ENCODE measurements at places on chromosomes 11 and 22.
A peak's percentile ranks its signal among the peaks of the same experiment; 100 is the strongest.

DNA sequence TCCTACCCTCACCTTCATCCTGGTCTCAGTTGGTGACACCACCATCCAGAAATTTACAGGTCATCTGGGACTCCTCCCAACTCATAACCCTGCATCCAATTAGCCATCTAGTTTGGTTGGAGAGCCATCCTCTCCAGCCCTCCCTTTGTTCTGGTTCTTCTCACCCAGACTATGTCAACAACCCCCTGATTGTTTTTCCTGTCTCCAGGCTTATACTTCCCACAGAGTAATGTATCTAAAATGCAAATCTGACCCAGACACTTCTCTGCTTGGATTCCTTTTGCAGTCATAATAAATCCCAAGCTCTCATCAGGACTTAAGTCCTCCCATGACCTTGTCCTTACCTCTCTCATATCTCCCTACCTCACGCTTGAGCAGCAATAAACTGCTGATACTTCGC is 3.0 kb downstream of the TTC12 start:
- DNase-seq = no peak

DNA sequence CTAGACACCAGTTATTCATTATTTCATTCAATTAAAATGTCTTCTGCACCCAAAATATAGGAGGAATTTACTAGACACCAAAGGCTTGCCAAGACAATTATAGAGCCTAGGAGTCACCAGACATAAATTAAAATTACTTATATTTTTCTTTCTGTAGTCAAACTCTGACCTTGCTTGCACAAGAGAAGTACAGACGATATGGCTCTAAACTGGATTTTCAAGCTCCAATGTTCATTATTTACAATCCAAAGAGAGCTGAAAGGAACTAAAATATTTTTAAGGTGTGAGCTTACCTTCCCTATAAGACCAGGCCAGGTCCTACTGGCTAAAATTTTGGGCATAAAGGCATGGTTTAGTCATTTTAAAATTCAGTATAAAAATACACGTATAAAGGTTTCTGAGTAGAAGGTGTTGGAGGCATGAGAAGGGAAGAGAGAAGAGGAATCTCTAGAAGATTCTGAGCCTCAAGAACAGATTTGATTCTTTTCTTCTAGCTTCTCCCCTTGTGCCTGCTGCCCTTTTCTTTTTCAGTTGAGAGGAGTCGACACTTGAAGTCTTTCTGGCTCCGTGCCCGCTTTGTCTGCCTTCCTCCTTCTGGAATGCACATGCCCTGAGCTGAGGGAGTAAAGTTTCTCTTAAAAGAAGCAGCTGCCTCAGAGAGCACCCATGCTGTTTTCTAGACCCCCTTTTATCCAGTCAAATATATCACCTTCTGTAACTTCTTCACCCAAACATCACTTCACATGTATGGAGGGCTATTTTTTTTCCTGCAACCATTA is 13.5 kb downstream of the C11orf97 start:
- no peak for DNase-seq

DNA sequence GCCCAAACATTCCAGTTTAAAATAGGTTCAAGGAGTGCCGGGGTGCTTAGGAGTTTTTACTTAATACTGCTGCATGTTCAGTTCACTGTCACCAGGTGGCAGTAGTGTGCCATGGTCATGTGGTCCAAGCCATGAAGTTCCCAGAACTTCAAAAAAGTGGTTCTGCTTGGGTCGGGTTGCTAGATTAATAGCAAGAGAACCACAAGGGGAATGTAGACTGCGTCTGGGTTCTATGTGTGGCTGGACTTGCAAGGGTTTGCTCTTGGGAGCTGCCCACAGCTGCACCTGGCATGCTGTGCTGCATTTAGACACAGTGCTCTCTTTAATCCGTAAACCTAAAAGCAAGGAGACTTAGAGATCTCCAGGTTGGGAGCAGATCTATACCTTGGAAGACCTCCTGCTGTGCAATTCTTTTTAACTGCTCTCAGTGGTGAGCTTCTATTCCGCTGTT is 6.5 kb upstream of the SPON1 start:
- peak; percentile 25 for DNase-seq

DNA sequence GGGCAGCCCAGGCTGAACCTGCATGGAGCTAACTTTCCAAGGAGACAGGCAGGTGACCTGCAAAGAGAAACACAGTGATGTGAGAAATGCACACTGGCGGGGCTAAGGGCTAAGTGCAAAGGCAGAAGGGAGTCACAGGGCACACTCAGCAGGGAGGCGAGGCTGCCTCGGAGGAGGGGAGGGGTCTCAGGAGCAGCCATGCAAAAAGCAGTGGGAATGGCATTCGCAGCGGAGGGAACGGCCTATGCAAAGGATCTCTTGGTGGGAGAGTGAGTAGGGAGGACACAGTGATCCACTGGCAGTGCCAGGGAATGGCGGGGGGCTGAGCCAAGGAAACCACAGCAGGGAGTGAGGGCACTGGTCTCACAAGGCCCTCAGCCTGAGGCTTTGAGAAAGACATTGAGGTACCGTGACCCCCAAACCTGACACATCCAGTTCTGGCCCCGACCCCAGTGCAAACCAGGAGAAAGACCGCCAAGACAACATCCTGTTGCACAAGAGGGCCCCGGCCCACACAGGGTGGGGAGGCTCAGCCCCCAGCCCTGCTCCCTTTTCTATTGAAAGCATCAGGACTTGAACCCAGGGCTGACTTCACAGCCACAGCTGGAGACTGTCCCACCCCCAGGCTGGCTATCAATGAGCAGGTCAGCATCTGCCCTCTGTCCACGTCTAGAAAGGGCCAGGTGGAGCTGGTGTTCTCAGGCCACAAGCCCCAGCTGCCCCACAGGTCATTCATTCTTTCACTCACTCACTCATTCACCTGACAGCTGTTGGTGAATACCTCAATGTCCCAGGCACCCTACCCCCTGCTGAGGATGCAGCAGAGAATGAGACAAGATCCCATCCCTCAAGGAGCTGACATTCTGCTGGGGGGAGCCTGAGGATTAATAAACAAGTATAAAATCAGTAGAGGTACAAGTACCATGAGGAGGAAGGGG is 50.7 kb downstream of the IGLL1 start:
- no peak for DNase-seq

GRCh38 chr11:2795491-2795991 is 90.0 kb downstream of the CDKN1C start:
- DNase-seq = no peak

GRCh38 chr11:65791719-65792213 is 4.9 kb downstream of the OVOL1 start:
- no peak for DNase-seq

GRCh38 chr11:65776196-65776595 is 4.6 kb downstream of the AP5B1 start:
- no peak for DNase-seq

GRCh38 chr11:130166457-130166784 is 6.8 kb downstream of the ST14 start:
- no peak for DNase-seq

DNA sequence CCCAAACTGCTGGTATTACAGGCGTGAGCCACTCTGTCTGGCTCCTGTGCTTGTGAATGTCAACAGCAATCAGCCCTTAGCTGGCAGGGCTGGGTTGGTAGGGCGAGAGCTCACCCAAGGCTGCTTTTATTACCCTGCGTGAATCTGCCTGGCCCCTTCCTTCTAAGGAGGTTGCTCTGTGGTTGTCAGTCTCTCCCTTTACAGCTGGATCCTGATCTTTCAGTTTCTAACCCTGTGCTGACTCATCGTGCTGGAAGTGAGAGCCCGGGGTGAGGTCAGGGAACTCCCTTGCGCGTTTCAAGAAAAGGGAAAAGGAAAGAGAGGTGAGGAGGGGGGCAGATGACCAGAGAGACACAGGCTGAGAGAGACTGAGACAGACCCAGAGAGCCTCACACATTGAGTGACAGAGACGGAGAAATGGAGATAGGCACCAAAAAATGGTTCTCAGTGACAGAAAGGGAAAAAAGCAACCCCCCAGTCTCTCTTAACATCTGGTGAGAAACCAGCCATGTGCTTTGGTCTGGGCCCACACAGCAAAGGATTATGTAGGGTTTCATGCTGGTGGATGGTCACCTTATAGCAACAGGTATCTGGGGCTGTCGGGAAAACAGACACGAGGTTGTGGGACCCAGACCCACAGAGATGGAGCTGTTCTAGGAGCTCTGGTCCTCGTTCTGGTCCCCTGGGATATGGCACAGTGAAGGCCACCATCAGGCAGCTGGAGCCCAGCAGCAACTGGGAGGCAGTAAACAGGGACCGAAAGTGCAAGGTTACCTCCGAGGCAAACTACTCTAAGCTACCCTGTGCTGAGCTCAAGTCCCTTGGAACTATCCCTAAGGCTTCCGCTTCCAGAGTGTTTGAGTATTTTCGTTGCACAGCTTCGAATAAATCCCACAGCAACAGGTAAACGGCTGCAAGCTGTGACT is 2.5 kb downstream of the TCN2 start:
- no peak for DNase-seq

GRCh38 chr11:134586726-134587125 is 174.7 kb upstream of the B3GAT1 start:
- no peak for DNase-seq

DNA sequence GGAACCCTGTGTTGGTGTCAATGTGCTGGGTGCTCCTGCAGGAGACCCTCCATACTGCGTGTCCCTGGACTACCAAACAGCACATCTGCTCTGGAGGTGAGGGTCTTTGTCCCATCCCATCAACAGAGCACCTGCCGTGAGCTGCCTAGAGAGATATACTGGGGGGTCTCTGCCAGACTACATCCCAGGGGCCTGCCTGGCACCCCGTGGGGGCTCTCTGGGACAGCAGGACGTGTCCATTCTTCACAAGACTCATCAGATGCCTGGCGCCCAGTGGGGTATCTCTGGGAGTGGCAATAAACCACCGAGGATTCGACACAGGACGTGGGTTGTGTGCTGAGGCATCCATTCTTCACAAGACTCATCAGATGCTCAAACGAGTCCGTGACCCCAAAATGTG is 42.7 kb downstream of the SHANK2 start:
- no peak for DNase-seq

DNA sequence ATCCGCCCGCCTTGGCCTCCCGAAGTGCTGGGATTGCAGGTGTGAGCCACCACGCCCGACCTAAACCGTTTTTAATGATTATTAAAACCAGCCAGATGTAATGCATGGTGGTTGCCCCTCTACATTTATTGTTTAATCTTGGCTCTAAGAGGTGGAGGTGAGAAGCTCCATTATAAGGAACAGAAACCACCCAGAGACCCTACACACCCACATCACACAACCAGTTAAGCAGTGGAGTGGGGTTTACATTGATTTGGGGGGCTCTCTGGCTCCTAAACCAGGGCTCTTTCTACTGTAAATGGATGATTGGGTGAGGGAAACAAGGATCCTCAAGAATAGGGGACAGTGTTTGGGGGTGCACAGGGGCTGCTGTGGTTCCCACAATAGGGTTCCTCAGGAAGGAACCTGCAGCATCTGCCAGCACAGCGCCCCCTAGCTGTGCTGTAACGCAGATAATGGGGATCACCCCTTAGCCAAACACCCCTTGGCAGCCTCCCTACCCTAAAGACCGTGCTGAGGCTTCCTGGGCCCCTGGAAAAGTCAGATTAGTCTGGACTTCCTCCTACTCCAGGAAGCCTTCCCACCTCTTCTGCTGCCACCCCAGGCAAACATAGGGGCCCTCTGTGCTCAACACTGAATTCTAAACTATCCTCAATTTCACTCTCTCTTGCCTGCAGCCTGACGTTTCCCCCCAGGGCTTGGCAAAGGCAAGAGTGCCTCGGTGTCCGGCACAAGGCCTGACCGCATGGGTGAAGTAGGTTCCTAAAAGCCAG is 2.4 kb downstream of the MPST start:
- DNase-seq = peak; percentile 6

All from stimulated activated CD8-positive, alpha-beta memory T cell treated with anti-CD3 and anti-CD28 coated beads, Interleukin-7, amount 100 ng/mL, for 4 hours (primary cell).